HCT116 (cell line): ENCODE measurements at places on chromosomes 11 and 22. TPM values are rescaled to one million over a fixed set of nuclear protein-coding genes. Genes with fewer than 3 reads are reported as not detected.

DNA sequence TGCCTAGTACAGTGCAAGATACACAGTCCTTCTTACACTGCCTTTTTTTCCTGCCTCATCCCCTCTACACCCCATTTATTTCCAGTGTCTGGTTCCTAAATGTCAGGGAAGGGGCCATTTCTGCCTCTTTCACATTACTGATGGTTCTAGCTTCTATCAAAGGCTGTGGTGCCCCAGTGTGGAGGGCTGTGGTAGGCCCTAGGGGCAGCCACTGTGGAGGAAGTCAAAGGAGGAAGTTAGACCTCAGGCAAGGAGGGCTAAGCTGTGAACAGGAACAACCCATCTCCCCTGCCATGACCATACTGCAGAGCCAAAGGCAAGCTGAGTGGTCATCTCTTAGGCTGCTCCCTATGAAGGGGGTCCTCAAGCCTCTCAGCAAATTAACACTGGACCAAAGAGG is 81.9 kb upstream of the CRTAM start:
- 0 out of 2 replicates have a peak, but pooled peaks cover 2% of the 10 kb centered on the region for H3K4me1 ChIP-seq
- no peaks in the 10 kb centered on the region for H3K36me3 ChIP-seq
- H3K4me3 ChIP-seq = no peak overlapping the region
- H3K27ac ChIP-seq = no peak overlapping the region
- no peaks in the 10 kb centered on the region for H3K27me3 ChIP-seq
- DNase-seq = no peak

- no peaks in the 10 kb centered on the region for H3K27me3 ChIP-seq
- no peaks in the 10 kb centered on the region for H3K36me3 ChIP-seq
- no peaks in the 10 kb centered on the region; the same call in 1 of the 2 replicates for H3K4me1 ChIP-seq
Observed at GRCh38 chr11:13287681-13288080, 10.1 kb downstream of the BMAL1 start.

DNA sequence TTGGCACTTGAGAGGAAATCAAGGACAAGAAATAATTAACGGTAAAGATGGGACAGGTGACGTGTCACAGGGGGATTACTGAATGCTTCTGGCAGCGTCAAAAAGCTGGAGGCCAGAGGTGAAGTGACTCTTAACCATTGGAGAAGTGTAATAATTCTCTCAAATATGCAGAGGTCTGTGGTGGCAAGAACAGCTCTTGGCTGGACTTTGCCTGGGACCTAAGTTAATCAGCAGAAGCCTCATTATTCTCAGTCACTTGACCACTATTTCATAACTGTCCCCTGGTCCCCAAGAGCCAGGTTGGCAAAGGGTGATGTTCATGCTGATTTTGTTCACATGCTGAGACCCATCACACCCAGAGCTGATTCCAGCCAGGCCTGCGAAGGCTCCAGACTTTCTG is 72.9 kb downstream of the TIMP3 start:
- DNase-seq = no peak
- peaks cover 35% of the 10 kb centered on the region for H3K27me3 ChIP-seq
- H3K4me1 ChIP-seq = no peaks in the 10 kb centered on the region
- H3K27ac ChIP-seq = no peak overlapping the region
- H3K4me3 ChIP-seq = no peak overlapping the region
- no peaks in the 10 kb centered on the region for H3K36me3 ChIP-seq

- H3K4me1 ChIP-seq = peaks cover 6% of the 10 kb centered on the region
- no peak for DNase-seq
- H3K27me3 ChIP-seq = no peaks in the 10 kb centered on the region
- no peak overlapping the region for H3K27ac ChIP-seq
- no peak overlapping the region for H3K4me3 ChIP-seq
Observed at GRCh38 chr22:42344361-42344905, 74.0 kb upstream of the TCF20 start.

The CDC42EP2 gene
- total RNA-seq = 15.4 TPM

The LRP4 gene
- total RNA-seq = 7.4 TPM

The GPHA2 gene
- not detected for total RNA-seq
